ENCODE measurements at places on chromosomes 13 and 19.

DNA sequence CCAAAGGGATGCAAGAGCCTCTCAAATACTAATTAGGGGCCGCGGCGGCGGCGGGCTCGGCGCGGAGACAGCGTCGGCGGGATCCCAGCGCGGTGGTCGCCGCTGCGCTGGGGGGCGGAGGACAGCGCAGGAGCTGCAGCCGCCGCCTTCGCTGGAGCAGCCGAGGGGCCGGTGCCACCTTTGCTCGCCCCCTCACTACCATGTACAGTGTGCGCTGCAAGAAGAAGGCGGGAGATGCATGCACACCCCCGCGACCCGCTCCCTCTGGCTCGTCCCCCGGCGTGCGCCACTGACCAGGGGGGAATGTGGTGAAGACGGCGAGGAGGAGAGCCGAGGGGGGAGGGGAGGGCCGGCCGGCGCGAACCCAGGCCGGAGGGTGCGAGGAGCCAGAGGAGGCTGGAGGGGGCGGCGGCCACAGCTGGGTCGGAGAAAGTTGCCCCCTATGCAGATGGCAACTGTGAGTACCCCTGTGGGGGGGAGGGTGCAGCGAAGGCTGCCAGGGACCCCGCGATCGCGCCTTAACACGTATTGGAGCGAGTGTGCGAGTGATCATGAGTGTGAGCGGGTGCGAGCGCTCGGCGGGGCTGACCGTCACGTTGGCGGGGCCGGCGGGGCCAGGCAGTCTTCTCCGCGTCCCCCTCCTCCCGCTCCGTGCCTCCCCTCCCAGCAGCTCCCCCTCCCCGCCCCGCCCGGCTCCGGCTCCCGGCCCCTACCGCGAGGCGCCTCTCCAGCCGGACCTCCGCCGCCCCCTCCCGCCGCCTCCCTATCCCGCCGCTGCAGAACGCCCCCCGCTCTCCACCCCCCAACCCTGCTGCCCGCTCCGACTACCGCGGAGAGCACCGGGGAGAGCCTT, 808 bp downstream of the SLITRK5 start:
- no peak for DNase-seq

DNA sequence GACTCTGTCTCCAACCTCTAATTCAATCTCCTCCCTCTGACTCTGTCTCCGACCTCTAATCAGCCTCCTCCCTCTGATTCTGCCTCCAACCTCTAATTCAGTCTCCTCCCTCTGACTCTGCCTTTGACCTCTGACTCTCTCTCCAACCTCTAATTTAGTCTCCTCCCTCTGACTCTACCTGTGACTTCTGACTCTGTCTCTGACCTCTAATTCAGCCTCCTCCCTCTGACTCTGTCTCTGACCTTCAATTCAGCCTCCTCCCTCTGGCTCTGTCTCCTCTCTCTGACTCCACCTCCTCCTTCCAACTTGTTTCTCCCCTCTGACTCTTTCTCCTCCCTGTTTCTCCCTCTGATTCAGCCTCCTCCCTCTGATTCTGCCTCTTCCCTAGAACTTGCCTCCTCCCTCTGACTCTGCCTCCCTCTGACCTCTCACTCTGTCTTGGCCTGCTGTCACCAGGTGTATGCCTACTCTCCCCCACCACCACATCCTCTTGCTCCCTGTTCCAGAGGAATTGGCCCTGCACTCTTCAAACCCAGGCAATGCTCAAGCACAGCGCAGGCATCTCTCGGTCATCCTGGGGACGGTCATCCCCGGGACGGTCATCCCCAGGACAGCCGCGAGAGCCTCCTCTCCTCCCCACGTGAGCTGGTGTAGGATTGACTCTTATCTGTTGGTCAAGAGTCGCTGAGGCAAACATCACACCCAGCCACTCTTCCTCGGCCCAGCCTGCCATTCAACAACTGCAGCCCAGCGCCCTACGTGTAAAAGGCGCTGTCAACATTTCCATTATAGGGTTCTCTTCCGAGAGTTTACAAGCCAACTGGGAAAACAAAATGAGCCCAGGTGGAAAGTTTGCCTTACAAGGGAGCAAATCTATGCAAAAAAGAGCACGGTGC, 60.2 kb downstream of the ZIC5 start:
- no peak for DNase-seq

GRCh38 chr13:82356667-82357410, 1525.4 kb downstream of the SLITRK1 start:
- DNase-seq = peak; percentile 4

DNA sequence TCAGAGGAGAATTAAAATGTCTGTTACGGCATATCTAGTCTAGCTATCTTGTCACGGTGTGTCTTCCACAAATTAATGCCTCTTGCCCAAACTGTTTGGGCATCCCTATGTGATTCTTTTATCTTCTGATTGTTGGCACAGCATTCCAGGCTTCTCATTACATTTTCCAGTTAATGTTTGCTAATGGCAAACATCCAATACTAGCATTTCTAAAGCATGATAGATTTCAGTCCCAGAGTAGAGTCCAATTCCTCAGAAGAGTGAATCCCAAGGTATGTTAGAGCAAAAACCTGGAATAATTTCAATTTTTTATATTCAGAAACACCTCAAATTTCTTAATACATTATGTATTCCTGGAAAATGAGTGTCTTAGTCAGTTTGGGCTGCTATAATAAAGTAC, 684.5 kb upstream of the SLITRK1 start:
- no peak for DNase-seq

DNA sequence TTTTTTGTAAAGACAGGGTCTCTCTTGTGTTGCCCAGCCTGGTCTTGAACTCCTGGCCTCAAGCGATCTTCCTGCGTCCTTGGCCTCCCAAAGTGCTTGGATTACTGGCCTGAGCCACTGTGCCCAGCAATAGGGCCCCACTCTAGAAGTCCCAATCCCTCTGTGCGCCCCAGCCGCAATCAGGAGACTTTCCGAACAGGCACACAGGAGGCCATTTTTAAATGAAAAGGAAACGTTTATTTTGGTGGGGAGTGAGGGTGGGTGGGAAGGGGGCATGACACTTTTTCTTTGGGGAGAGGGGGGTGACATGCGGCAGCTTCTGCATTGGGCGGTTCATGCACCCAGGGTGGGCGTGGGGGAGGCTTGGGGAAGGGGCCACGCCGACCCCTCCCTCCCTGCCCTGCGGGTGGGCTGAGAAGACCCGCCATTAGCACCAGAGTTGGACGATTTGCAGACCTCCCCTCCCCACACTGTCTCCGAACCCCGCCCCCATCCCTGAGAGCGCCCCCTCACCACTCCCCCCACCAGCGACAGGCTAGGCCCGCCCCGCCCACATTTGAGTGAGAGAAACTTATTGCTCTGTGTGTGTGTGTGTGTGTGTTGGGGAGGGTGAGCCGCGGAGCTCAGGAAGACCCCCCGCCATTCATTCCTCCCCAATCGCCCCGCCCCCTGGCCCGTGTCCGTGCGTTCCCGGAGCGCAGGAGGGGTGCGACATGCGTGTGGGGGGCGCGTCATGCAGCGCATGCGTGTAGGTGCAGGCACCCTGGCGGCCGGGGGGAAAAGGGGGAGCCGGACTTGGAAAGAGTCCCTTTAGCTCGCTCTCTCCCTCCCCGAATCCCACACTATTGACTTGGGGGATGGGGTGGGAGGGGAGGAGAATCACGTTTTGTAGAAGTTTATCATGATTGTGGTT, 17.2 kb downstream of the KCNC3 start:
- DNase-seq = no peak

DNA sequence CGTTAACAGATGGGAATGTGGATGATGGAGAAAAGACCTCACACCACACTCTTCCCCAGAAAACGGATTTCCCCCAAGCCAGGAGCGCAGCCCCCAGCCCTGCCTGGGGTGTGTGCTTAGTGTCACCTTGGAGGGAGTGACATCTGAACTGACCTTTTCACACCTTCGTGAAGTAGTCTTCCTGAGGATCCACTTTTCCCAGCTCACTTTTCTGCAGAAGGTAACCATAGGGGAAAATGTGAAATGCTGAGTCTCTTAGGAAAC, 26.2 kb downstream of the SIAH3 start:
- no peak for DNase-seq

DNA sequence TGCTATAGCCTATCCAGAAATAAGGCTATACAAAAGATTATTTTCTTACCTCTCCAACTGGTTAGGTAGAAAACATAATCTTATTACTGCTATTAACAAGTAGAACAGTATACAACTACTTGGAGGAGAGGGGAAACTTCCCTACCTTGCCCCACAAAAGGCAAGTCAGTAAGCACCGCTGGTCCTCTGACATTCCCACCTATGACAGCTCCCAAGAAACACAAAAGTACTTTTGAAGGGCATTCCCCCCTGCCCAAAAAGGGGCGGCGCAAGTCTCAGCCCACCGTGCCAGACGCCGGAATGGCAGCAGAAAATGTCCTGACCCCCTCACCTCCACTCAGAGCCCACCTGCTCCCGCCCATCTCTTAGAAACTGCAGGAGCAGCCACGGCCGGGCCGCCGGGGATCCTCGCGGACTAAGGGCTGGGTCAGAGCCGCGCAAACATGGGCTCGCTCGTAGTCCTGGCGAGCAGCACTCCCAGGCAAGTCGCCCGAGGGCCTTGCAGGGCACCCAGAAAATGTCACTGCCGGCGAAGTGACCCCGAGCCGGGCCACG, 437 bp downstream of the SUCLA2 start:
- DNase-seq = no peak

GRCh38 chr13:45827318-45827717, 24.2 kb downstream of the SIAH3 start:
- DNase-seq = peak; percentile 34

DNA sequence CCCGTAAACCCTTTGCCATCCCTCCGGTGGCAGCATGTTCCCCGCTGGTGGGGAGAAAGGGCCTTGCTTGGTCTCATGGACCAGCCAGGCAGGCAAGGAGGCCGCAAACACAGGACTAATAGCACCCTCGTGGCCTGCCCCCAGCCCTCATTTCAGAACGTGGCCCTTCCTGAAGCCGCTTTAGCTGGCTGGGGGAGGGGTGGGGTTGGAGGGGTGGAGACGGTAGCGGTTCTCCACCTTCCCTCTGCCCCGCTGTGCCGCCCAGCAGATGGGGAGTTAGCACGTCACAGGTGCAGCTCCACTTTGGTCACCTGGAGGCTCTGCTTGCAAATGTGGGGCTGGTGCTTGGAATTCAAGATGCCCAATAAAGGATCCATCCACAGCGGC, 59.3 kb upstream of the URI1 start:
- DNase-seq = no peak

DNA sequence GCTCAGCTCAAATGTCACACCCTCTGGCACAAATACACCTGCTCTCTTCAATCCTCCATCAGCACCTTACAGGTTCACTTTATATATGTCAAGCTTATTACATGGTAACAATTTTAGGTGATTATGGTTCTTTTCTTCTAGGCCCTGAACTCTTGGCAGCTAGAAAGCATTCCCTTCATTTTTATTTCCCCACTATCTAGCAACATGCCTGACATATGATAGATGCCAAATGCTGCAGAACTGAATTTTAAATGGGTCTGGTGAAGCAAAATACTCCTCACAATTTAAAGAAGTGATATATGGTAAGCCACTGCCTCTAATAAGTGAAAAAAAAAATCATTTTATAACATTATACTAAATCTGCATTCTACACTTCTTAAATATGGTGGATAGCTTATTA, 95.2 kb downstream of the USP12 start:
- DNase-seq = no peak

- no peak for DNase-seq
Observed at GRCh38 chr13:50158385-50159165, 143.3 kb downstream of the KCNRG start.

GRCh38 chr13:76597868-76598267, 288.3 kb downstream of the KCTD12 start:
- DNase-seq = no peak

DNA sequence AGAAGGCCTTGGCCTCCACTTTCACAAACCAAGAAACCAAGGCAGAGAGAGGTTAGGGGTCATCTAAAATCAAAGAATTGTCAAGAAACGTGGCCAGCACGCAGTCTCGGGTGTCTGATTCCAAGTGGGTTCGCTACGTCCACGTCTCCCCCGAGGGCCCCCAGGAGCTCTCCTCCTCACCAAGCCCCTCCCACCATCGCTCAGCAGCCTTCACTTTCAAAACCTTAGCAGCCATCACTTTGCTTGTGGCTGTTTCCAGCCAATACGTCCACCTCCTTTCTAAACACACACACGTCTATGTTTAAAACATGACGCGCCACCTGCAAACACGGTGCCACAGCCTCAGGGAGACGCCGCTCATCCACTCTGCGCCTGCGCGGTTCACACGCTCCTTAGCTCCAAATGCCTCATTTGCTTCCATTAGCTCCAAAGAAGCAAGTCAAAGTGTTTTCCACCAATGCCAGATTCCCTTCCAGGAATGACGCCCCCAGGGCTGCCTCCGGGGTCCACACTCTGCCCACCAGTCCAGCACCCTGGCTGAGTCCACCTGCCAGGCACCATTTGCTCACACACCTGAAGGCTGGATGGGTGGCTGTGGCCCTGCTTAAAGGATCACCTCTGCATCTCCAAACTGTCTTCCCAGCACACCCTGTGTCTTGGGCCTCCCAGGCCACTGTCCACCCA, 5.5 kb downstream of the RASA3 start:
- DNase-seq = no peak

DNA sequence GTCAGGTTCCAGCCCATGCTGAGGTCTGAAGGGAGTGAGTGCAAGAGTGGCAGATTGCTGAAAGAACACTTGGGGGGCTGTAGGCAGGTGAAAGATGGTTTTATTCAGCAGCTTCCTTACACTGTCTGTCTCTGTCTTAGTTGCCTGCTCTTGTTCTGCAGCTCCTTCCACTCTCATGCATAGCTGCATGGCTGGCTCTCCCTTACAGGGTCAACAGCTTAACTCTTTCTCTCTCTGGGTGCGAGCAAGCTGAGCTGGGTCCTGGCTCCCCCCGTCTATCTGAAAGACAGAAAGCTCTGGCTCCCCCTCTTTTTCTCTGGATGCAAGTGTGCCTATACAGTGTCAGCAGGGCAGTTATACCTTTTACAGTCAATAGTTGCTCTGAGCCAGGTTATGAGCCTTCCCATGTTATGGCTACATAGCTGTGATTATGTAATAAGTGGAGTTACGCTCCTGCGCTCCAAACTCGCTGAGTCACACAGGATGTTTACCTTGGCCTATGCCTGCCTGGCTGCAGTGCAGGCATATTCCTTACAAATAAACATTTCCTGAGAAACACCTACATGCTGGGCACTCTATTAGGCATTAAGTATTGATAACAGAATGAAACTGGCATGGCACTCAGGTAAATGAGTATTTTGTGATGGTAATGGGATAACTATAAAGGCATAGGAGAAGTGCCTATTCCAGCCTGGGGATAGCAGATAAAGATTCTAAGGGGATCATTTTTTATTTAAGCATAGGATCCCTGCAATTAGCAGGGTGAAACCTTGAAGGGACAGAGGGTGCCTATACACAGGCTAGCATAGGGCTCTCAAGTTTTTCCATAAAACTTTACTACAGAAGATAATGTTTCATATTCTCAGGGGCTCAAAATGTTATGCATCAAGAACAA, 826.9 kb upstream of the PCDH9 start:
- peak; percentile 91 for DNase-seq

- no peak for DNase-seq
Observed at GRCh38 chr13:20847296-20847695, 55.2 kb downstream of the XPO4 start.

GRCh38 chr19:3818466-3818865, 32.3 kb upstream of the MATK start:
- DNase-seq = peak; percentile 7

DNA sequence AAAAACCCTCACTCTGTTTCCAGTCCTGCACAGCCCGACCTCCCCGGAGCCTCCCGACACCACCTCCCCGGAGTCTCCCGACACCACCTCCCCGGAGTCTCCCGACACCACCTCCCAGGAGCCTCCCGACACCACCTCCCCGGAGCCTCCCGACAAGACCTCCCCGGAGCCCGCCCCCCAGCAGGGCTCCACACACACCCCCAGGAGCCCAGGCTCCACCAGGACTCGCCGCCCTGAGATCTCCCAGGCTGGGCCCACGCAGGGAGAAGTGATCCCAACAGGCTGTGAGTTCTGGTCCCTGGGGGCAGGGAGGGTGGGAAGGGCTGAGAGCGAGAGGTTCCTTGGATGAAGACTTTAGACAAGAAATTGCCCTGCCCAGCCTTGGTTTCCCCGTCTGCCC, 5.4 kb downstream of the MADCAM1 start:
- DNase-seq = no peak
